ENCODE measurements at places on chromosomes 12 and 14. TPM values are rescaled to one million over a fixed set of nuclear protein-coding genes. Genes with fewer than 3 reads are reported as not detected.

HAL gene
- 0.51 TPM for total RNA-seq

OR4K14 gene
- not detected for total RNA-seq

CLEC2A gene
- total RNA-seq, result not detected

DNA sequence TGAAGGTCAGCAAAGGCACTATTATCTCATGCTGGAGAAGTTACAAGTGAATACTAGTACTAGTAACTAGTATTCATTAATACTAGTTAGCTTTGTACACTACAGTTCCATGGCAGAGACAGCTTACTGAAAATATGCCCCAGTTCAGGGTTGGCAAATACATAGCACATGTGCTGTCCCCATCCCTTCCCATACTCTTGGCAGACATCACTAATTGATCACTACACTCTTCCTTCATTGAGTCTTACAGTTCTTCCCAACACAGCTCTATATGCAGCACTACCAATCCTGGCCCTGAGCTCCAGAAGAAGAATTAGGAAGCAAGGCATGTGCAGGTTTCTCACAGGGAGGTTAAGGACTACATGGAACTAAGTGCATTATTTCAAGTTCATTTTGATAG is 168.3 kb upstream of the EEA1 start:
- DNase-seq, result no peak

DNA sequence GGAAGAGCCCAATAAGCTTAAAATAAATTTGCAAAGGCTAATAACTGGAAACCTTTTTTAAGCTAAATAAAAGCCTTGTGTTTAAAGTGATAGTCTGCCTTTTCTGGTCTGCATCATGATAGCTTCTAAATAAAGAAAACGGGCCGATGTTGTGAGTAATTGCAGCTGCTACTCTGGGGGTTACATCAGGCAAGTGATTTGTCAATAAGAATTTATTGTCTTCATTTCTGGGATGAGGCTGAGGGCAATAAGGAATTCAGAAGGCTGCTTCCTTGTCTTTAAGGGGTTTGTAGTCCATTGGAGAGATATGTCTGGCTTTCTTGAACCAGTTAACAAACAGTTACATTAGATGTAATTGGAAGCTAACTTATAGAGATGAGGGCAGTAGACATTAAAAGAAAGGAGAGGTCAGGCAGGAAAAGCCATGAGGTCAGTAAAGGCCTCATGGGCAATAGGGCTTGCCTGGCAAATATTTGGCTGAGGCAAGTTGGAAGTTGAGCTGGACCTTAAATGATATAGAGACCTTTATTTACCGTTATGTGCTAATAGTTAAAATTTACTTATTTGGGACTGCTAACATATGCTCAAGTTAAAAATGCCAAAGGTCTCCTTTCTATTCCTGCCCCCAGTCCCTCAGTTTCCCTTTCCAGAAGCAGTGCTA is 85.0 kb downstream of the CRADD start:
- no peak for DNase-seq

- no peak for DNase-seq
Measured at GRCh38 chr12:127162307-127162706, 1104.7 kb upstream of the TMEM132C start.

DNA sequence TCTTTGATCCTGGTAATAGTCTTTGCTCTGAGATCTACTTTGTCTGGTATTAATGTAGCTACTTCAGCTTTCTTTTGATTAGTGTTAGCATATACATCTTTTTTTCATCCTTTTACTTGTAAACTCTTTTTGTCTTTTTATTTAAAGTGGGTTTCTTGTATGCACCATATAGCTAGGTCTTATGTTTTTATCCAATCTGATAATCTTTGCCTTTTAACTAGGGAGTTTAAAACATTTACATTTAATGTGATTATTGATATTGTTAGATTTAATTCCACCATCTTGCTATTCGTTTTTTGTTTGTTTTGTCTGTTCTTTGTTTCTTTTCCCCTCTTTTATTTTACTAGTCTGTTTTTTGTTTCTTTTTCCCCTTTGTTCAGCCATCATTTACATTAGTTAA is 6.0 kb downstream of the CGRRF1 start:
- DNase-seq, result no peak

GRCh38 chr14:43765474-43765873 is 741.6 kb downstream of the FSCB start:
- DNase-seq, result no peak

DNA sequence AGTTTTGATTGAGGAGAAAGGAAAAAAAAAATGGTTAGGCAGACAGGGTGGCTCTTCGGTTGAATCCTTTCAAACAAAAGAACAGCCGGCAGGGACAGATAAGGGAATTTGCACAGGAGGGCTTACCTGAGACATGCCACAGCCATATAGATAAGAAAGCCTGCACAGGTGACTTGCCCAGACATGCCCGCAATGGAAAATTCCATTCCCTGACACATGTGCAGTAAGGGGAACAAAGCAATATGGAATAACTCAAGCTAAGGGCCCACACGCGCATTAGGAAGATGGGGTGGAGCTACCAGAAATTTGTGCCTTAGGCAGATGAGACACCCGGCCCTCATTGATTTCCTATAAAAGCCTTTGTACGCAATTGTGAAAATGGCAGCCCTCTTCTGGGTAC is 86.7 kb downstream of the TMEM260 start:
- no peak for DNase-seq

- DNase-seq, result no peak
Measured at GRCh38 chr12:7732993-7733392, 14.2 kb downstream of the CLEC4C start.

DNA sequence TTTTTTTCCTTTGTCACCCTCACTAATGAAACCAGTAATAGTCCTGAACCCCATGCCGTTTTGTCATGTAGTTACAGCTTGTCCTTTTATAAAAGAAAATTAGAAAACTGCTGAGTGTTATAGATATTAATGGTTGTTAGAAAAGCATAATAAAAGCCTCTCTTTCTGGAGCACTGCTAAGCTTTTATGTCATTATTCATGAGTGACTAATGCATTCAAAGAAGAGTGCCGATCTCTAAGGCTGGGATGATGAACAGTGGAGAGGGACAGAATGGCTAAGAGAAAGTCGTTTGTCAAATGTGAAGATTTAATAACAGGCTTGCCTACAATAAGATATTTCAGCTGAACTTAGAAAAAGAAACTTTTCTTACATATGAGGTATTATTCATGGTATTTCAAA is 121.6 kb downstream of the MGAT4C start:
- no peak for DNase-seq

DNA sequence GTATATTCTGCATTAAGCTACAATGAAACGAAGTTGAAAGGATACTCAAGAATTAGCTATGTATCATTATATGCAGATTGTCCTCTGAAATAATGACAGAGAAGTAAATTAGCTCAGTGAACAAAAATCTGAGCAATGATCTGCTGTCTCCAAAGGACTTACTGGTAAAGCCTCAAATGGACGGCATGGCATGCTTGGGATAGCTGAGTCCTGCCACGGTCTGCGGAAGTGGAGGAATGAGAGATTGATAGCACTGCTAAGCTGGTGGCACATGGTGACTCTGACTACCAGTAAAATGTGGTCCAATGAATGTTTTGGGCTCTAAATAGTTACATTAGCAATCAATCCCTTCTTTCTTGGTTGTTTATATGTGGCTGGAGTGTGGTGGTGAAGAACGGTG is 3.7 kb upstream of the DENND5B start:
- DNase-seq, result no peak

DNA sequence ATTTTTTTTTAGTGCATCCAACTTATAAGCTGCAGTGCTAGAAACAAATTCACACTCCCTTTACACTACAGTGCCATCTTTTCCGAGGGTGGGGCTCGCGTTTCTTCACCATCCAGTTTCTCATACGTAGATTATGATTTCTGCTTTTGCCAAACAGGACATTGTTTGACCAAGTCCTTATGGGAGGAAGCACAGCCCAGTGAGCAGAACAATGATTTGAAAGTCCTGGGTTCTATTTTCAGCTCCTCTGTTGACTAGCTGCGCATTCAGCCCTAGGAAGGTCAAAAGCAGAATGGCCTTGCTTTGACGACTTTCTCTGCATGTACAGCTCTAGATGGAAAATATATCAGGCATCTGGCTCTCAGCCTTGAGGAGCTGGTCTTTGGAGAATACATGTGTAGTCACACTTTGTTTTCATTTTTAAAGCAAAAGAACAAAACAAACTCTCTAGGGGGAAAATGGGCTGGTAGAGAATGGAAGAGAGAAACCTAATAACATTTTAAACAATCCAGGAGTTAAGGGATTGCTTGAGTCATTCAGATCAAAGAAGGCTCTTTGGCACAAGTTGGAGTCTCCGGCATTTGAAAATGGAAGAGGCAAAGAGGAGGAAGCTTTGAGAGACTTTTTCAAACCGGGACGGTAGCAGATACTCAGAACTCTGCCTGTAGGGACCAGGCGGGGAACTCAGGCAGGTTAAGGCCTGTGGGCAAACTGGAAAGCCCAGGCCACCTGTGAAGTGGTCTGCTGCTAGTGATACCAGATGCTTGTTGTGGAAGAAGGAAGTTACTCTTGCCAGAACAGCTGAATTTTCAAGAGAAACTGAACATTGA is 257.3 kb upstream of the PLEKHG7 start:
- no peak for DNase-seq

DNA sequence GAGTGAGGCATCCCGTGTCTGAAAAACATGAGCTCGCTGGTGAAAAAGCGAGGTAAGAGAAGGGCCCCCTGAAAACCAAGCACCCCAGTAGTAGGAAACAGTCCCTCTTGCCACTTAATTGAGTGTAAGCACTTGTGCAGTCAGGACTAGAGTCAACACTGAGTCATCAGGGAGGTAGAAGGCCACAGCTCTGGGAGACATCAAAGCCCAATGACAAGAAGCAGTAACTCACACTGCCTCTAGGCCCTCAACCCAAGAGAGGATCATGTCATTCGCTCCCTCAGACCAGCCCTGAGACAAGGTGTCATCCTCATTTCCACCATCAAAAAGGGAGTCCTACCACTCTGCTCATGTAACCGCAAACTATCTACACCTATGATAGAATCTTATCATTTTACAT is 17.8 kb downstream of the POMT2 start:
- DNase-seq, result no peak

Measured in heart left ventricle (tissue), 16 donors.